ENCODE measurements at places on chromosomes 16 and 17.

DNA sequence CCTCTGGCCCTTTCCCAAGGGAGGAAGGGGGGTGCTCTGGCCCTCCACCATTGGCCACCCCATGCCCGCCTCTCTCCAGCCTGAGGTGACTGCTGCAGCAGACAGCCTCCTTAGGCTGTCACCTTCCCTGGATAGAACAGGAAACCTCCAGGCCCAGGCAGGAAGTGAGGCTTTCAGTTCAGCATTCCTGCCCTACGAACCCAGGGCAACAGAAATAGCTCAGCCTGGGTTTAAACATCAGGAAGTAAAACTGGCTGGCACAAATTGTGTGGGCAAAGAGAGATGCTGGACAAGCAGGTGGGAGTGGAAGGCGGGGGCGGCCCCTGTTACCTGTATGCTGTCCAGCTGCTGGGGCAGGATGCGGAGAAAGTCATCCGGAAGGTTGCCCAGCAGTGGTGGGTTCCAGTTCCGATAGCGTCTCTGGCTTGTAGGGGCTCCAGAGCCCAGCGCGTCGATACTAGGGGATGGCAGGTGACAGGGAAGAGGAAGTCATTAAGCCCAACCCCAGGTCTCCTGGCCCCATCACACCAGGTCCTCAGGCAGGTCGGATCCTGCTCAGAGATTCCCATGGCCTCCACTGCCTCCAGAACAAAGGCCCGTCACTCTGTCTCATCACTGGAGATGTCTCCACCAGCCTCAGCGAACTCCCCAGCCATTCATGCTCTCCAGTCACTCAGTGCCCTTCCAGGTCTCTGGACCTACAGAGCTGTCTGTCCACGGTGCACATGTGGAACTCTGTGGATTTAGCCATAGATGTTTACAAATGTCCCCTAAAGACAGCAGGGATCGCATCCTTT lies 23.6 kb upstream of the MRPS23 start:
- peak; percentile 82 for DNase-seq

GRCh38 chr17:1034652-1035210 lies 37.8 kb downstream of the TIMM22 start:
- DNase-seq = no peak

GRCh38 chr17:43940630-43941029 lies 1.6 kb downstream of the PPY start:
- no peak for DNase-seq

- peak; percentile 33 for DNase-seq
Observed at GRCh38 chr17:51132964-51133319, 12.3 kb upstream of the SPAG9 start.

DNA sequence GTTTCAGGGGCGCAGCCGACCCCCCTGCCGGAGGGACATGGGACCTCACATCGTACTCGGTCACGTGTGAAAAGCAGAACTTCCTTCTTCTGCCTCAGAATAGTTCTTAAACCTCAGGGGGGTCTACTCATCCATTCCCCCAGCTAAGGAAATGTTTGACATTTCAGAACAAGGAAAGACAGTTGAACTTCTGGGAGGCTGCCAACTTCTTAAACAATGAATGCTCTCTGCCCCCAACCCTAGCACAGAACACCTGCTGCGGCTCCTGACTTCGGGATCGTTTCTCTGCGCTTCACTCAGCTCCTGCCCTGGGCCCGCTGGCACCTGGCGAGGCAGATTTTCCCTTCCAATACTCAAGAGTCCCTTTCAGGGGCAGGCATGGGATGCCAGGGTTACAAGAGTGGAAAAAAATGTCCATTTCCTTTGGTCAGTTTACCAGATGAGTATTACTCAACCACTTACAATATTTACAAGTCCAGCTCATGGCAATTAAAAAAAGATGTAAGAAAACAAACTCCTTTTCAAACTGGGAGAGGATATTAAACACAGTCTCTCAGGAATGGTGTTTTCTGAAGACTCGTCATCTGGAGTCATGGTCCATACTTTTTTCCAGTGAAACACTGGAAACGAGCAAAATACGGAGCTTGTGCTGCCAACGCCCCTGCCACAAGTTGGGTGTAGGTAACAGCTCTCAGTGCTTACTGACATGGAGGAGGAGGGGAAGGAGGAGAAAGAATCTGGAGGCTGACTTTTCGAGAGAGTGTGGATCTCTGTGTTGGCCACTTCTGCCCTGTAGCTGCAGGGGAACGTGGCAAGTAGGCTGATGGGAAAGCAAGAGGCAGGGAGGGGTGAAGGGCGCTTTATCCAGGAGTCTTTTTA lies 235.7 kb downstream of the NTN1 start:
- peak; percentile 32 for DNase-seq

Data from kidney capillary endothelial cell (primary cell).